Dorsolateral prefrontal cortex (tissue), 122 donors: ENCODE measurements at places on chromosomes 12 and 14. TPM values are rescaled to one million over a fixed set of nuclear protein-coding genes. Genes with fewer than 3 reads are reported as not detected.

DNA sequence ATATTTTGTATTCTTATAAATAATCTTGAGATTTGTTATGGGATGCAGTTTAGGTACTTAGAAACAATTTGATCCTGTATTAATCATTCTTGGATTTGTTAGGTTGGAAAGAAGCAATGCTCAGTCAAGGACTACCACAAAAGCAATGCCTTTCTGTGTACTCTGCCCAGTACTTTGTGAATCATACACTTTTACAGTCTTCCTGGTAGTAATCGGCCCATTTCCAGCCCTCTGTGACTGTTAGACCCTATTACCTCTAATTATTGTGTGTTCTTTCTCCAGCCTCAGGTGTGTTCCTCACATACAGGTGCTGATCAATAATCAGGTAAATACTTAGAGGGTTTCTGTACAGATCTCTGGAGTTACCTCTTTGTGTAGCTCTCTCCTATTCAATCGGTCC lies 609.0 kb downstream of the KCNH5 start:
- no peak for DNase-seq

GRCh38 chr14:73634011-73634833 lies 10.6 kb upstream of the DNAL1 start:
- peak; percentile 59 for DNase-seq

- DNase-seq: no peak
These were observed 161.9 kb downstream of the CRADD start for GRCh38 chr12:93839064-93839463.

DNA sequence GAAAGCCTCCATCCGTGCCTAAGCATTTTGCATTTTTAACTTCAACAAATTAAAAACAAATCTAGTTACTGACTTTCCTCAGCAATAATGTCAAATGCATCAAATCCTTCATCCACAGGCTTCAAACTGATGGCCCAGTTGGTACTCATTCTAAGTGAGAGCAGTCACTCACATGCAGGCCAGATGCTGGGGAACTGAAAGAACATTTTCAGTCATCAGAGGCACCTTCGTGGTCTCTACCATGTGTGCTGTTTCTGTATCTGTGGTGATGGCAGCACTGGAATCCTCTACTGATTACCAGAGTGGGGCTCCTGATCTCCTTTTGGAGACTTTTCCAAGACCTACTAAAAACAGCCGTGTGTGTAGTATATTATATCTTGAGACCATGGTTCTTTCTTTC lies 145.2 kb downstream of the PRIMA1 start:
- no peak for DNase-seq

GRCh38 chr14:96502621-96503305 lies 581 bp downstream of the PAPOLA start:
- DNase-seq: peak; percentile 51

DNA sequence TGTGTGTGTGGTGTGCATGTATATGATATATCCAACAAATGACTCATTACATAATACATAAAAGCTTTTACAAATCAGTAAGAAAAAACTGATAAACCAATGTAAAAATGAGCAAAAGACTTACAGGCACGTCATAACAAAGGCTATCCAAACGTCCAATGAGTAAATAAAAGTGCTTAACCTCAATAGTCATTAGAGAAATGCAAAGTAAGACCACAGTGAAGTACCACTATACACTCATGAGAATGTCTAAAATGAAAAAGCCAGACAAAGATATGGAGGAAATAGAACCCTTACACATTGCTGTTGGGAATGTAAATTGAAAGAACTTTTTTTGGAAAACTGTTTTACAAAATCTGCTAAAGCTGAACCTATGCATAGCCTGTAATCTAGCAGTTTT lies 7.8 kb downstream of the ABCD2 start:
- DNase-seq: no peak

DNA sequence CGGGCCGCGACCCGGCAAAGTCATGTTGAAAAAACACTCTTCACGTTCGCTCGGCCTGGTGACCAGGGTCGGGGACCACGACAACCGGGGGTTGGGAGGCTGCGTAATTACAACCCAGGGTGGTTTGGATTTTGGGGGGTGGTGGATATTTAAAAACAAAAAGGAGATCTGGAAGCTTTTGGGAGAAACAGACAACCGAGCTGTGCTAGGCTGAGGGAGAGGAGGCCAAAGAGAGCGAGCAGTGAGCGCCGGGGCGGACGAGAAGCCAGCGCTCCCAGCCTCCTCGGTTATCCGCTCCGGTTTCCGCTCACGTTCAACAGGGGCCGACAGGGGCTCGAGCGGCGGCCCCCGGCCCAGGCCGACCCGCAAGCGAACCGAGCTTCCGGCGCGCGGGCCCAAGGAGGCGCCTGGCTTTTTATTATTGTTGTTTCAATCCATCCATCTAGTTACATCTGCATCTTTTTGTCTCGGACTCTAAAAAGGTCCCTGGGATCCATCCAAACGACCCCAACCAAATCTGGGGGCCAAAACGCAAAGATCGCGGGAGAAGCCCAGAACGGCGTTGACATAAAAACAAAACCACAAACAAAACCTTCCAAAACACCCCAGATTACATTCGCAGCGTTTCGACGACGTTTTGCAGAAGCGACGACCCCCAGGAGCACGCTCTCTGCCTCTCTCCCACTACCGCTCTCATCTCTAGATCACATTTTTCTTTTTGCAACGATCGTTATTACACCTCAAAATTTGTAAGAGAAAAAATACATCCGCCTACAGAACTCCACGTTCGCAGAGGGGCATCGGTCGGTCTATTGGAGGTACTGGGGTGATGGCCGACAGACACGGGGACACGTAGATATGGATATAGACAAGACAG lies 771 bp downstream of the OTX2 start:
- DNase-seq: no peak

DNA sequence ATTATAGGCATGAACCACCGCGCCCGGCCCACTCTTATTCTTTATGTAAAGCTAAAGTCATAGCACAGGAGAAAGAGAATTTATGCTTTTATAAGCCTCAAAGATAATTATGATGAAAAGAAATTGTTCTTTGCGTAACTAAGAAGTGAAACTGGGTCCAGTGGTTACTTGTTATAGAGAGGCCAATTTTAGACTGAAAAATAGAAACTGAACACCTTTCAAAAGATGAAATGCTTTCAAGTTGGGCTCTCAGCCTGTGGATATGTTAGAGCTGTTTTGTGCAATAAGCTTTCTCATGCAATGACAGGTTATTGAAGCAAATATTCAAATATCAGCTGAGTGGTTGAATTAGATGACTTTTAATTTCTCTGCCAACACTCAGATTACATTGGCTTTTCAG lies 7.9 kb downstream of the TMEM253 start:
- DNase-seq: no peak

DNA sequence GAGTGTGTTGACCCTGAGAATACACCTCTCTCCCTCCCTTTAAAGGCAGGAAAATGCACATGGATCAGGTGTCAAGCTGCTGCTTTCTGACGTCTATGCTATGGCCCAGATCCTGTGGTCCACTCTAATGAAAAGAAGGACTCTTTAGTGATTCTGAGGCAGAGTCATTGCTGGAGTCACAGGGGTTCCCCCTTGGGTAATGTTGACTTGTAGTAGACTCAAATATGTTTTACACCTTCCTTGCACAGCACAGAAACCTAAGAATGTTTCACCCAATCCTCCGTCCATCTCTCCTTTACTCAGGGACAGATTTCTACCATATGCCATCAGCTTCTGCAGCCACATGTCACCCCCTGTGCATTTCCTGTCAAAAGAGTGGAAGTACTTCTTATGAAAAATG lies 525.4 kb downstream of the TMEM121 start:
- no peak for DNase-seq

GRCh38 chr14:95500201-95500681 lies 16.2 kb downstream of the SYNE3 start:
- DNase-seq: peak; percentile 79

DNA sequence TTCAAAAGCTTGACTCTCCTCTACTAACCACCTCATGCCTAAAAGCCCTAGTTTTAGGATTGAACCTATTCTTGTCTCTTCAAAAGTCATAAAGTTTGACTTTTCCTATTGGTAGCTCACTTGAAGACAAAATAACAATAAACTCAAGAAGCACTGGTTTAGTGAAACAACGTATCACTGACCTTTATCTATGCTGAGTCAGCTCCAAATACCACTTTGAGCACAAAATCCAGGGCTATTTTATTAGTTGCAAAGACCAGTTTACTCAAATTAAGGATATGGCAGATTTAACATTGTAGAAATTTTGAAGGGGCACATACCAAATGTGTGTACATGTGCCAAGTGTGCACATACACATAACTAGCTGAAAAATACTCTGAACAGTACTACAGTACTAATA lies 45.0 kb downstream of the PIK3C2G start:
- no peak for DNase-seq

DNA sequence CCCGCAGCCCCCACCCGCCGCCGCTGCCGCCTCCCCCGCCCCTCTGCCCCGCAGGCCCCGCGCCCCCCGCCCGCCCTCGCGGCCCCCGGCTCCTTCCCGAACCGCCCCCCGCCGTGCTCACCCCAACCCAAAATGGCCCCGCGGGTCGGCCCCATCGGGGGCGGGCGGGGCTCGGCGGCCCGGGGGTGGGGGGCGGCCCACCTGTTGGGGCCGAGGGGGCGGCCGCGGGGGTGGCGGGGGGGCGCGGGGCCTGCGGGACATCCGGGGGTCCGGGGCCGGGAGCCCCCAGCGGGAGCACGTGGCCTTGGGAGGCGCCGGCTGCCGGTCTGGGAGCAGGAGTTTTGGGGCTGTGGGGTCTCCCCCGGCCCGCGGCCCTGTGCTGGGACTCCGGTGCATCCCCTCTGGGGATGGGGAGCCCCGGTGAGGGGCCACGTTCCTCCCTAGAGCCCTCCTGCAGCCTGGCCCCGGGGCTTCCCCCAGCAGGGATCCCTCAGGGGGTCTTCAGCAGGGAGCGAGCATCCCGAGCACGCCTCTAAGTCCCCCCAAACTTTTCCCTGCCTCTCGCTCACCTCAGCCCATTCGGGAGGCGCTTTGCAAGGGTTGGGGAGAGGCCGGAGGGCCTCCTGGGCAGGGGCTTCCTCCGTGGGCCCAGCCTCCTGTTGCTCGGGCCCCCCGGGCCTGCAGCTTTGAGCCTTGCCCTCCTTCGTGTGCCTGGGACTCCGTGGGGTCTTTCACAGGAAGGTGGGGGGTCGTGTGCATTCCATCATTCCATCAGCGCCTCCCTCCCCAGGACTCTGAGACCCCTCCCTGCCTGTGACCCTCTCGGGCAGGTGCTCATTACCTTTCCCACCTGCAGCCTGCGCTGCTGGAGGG lies 710 bp downstream of the MTA1 start:
- no peak for DNase-seq

DNA sequence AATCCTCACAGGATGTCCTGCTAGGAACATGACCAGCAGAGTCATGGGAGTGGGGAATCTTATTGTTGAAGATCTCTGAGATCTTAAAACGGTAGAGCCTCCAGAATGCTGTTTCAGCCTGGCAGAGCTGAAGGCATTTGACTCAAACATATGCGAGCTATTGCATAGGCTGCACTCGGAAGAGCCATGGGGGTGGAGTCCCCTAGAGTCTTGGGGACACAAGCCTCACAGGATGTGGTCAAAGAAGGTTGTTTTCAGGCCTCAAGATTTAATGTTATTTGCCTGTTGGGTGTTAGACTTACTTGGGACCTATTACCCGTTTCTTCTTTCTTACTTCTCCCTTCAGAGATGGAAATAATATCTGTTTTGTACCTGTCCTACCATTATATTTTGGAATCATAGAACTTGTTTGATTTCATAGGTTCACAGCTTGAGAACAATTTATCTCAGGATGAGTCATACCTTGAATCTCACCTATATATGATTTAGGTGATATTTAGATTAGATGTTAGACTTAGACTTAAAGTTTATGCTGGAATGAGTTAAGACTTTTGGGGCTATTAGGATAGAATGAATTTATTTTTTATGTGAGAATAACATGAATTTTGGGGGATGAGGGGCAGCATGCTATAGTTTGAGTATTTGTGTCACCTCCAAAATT lies 172.2 kb upstream of the ATP2B1 start:
- DNase-seq: no peak

DNA sequence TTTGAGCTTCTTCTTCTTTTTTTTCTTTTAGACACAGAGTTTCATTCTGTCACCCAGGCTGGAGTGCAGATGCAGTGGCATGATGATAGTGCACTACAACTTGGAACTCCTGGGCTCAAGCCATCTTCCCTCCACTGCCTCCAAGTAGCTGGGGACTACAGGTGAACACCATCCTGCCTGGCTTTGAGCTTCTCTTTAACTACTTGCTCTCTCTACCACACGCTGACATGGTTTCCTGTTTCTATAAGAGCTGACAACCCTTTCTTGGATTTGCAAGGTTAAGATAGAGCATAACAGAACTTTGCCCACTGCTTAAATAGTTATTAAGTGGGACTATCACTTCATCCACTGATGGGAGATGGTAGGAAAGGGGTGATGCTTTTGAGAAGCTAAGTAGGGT lies 82.4 kb upstream of the SLC38A2 start:
- DNase-seq: no peak

DNA sequence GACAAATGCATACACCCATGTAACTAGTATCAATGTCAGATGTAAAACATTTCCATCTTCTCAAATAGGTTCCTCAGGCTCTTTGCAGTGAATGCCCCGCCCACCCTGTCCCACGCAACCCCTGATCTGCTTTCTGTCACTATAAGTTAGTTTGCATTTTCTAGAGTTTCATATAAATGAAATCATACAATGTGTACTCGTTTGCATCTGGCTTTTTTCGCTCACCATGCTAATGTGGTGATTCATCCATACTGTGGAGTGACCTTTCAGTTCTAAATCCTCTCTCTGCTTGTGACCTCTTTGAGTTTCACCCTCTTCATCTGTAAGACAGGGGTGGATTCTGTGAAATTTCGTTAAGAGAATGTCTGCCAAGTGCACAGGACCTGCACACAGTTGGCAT lies 30.6 kb upstream of the MSI1 start:
- DNase-seq: no peak

- no peak for DNase-seq
These were observed 25.6 kb downstream of the FAM161B start for GRCh38 chr14:73924337-73924736.

DNA sequence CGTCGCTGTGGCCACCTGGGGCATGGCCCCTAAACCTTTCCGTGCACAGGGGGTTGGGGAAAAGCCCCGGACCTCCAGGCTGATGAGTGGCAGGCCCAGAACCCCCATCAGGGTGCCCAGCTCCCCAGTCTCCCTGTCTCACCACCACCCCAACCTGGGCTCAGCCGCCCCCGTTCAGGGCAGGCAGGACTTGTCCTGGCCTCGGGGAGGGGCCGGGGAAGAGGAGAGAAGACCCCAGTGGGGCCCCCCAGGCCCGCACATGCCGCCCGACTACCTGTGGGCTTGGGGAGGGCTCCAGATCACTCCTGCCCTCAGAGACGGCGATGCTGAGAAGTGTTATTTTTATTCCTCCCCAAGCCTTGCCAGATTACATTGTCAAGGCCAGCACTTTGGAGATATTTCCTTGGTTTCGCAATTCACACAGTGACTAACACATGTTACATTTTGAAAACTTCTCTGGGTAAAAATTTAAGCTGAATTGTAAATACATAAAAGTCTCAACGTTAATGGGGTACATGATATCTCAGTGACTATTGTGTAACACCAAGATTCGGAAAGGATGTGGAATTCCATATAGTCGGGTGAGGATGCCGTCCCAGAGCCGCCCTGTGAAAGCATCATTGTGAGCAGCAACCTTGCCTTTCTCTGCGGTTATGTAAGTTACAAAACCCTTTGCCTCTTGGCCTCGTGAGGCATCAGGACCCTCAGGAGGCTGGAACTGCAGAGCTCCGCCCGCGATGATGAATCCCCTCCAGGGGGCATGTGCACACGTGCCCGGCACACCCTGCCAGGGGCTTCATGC lies 85.6 kb upstream of the DIO3 start:
- peak; percentile 26 for DNase-seq

The CLEC9A gene
- total RNA-seq: 0.95 TPM

The LHX5 gene
- not detected for total RNA-seq

The CDH24 gene
- 8.1 TPM for total RNA-seq

The KRT2 gene
- total RNA-seq: not detected

The HEBP1 gene
- total RNA-seq: 35.4 TPM

The PLEKHG7 gene
- total RNA-seq: not detected

The ZNF219 gene
- 27.1 TPM for total RNA-seq

The HOXC12 gene
- total RNA-seq: not detected
